ENCODE measurements at places on chromosomes 3 and 15. TPM values are rescaled to one million over a fixed set of nuclear protein-coding genes. Genes with fewer than 3 reads are reported as not detected.

GRCh38 chr3:136142592-136142991 is 53.5 kb downstream of the MSL2 start:
- DNase-seq, result no peak

GRCh38 chr3:131772269-131773026 is 262.4 kb downstream of the CPNE4 start:
- DNase-seq, result no peak

- DNase-seq, result no peak
Observed at GRCh38 chr3:58098531-58098930, 90.3 kb downstream of the FLNB start.

The MGA gene
- total RNA-seq, result 36.0 TPM

- peak; percentile 86 for DNase-seq
Observed at GRCh38 chr3:29153811-29154210, 127.1 kb upstream of the RBMS3 start.

The ANKUB1 gene
- not detected for total RNA-seq

- DNase-seq, result no peak
Observed at GRCh38 chr3:178483704-178484103, 52.5 kb upstream of the KCNMB2 start.

The C3orf22 gene
- total RNA-seq, result not detected

GRCh38 chr3:26624209-26624765 is 1.7 kb downstream of the LRRC3B start:
- DNase-seq, result no peak

The TMEM108 gene
- not detected for total RNA-seq

DNA sequence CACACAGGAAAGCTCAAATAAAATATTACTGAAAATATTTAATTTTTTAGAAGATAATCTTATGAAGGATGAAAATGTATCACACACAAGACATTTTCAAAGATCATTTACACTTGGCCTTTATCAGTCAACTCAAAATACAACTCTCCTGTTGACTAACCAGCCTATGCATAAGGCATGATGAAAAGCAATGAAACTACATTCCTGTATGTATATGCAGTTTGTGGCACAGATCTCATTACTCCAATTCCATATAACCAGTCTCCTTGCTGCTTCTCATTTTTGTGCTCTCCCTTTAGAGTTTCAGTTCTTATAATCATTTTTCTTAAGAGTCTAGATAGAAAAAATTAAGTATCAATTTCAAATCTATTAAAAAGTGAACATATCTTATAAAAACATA is 25.8 kb downstream of the AQR start:
- DNase-seq, result no peak

GRCh38 chr15:20340931-20341661 is 200.5 kb downstream of the GOLGA6L6 start:
- peak; percentile 73 for DNase-seq

The RAD51 gene
- total RNA-seq, result 67.5 TPM

The PAQR5 gene
- not detected for total RNA-seq

The CLDN16 gene
- total RNA-seq, result not detected
